Left renal cortex interstitium (tissue), 4 donors: ENCODE measurements at places on chromosomes 2 and 18. TPM values are rescaled to one million over a fixed set of nuclear protein-coding genes. Genes with fewer than 3 reads are reported as not detected.

Gene ARMC9
- 23.9 TPM for polyA plus RNA-seq

Gene ITPRIPL1
- 4.8 TPM for polyA plus RNA-seq

Gene FAM237A
- not detected for polyA plus RNA-seq

Gene LMAN2L
- 52.7 TPM for polyA plus RNA-seq

Gene AAMP
- 128 TPM for polyA plus RNA-seq

Gene ACVR1C
- polyA plus RNA-seq, result 0.21 TPM

Gene OXER1
- polyA plus RNA-seq, result 6.0 TPM

Gene CAD
- polyA plus RNA-seq, result 34.7 TPM

Gene PHOSPHO2
- polyA plus RNA-seq, result 19.7 TPM

Gene CCBE1
- 44.5 TPM for polyA plus RNA-seq

Gene ASPRV1
- 3.6 TPM for polyA plus RNA-seq

Gene NAT8
- polyA plus RNA-seq, result 25.5 TPM

Gene TUBB6
- polyA plus RNA-seq, result 85.8 TPM

Gene PJVK
- 9.9 TPM for polyA plus RNA-seq

Gene AKAIN1
- not detected for polyA plus RNA-seq

Gene TTN
- 1.4 TPM for polyA plus RNA-seq

Gene COL4A4
- 48.6 TPM for polyA plus RNA-seq

Gene GTF2A1L
- polyA plus RNA-seq, result 0.79 TPM

Gene PLA2R1
- polyA plus RNA-seq, result 90.3 TPM

Gene G6PC2
- polyA plus RNA-seq, result not detected

Gene RGPD3
- 0.46 TPM for polyA plus RNA-seq

Gene FEZ2
- 77.8 TPM for polyA plus RNA-seq

Gene PLEK
- polyA plus RNA-seq, result 7.2 TPM

Gene IL1F10
- not detected for polyA plus RNA-seq

Gene SLC9A2
- 6.8 TPM for polyA plus RNA-seq

Gene LDLRAD4
- 10.3 TPM for polyA plus RNA-seq

Gene TMEM200C
- polyA plus RNA-seq, result 2.0 TPM

Gene SCYGR4
- polyA plus RNA-seq, result not detected

Gene ACKR3
- 61.0 TPM for polyA plus RNA-seq

Gene NCKAP5
- 6.5 TPM for polyA plus RNA-seq

Gene CABYR
- polyA plus RNA-seq, result 5.8 TPM

Gene GPR75
- 1.5 TPM for polyA plus RNA-seq

Gene SLC11A1
- polyA plus RNA-seq, result 2.4 TPM

Gene UPP2
- 7.8 TPM for polyA plus RNA-seq
